SIG-M5 (cell line): ENCODE measurements at places on chromosomes 16 and 17.

GRCh38 chr16:80189476-80190175 is 351.2 kb upstream of the DYNLRB2 start:
- no peak for DNase-seq

DNA sequence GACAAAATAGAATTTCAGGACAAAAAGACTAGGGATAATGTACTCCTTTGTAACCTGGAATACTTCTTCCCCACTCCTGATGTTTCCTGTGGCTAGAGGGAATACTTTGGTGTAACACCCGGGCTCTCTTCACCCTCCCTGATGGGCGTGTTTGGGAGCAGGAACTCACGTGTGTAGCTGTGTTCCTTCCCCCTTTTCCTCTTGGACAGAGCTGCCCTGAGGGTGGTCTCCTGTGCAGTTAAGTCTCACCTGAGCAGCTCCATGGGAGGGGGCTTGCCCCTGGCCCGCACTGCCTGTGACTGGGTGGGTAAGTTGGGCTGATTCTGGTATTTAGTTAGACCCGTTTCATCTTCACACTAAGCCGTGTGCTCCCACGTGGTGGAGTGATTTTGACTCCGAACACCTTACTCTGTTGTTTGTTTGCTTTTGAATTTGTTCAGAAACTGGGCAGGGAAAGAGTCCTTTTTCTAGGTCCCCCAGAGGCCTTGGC is 87.9 kb downstream of the OR1D5 start:
- DNase-seq, result no peak

DNA sequence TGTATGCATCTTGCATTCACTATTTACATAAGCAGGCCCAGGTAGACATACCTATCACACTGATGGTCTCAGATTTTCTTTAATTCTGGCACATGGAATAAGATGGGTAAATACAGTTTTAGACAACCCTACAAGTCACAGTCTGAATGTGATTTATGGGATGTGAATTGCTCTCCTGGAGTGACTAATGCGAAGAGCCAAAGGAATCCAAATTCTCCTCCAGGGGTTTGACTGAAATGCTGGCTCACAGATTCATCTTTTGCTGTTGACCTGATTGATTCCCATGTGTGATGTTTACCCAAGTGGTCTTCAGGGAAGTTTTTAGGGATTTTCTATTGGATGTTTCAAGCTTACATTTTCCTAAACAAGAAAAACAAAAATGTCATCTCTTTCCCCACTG is 277.9 kb upstream of the MON1B start:
- no peak for DNase-seq

DNA sequence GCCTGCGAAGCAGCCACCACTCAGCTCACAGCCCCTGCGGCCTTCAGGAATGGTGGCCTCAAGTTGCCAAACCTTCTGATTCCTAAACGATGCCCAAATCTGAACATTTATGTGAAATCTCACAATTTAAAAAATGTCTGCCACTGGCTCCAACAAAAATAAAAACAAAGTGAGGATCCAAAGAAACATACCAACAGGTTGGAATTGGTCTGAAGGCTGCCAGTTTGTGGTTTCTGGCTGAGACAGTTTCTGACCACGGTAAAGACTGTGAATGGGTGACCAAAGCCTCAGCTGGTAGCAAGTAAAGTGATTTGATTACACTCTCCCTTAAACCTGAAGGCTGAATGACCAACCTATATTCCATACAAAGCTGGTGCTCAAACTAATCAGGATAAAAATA is 24.9 kb downstream of the LITAFD start:
- no peak for DNase-seq
